ENCODE measurements at places on chromosomes 4 and X.

- DNase-seq, result no peak
Observed at GRCh38 chr4:169818063-169818679, 60.4 kb upstream of the HPF1 start.

DNA sequence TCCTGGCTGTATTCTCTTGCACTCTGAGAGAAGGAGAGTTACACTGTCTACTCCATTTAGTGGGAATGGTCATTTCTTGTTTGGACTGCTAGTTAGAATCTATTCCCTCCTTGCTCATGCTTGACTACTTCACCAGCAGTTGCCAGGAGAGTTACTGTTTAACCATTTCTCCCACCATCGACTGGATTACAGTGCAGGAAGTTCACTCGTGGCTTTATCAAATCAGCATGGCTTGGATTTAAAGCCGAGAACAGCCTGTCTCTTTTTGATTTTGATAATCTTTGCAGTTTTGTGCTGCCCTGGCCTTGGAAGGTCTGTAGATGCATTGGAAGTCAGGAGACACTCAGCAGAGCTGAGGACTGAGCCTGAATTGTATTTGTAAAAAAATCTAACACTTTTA lies 3.2 kb downstream of the GBA3 start:
- no peak for DNase-seq

DNA sequence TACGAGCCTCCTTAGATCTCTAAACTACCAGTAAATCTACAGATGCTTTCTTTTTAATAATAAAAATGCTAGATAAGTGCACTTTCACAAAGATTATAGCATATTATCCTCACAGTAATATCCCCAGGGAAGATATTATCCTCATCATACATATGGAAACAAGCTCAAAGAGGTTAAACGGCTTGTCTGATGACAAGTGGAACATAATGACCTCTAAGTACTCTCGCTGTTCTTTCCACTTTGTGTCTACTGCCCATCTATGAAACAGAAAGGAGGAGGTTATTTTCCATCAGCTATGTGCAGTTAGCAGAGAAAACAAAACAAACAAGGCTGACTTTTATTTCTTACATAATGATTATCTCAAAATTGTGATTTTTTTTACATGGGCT lies 42.8 kb upstream of the PRDM8 start:
- no peak for DNase-seq

GRCh38 chr4:6469144-6469543 lies 3.3 kb downstream of the PPP2R2C start:
- DNase-seq, result no peak

DNA sequence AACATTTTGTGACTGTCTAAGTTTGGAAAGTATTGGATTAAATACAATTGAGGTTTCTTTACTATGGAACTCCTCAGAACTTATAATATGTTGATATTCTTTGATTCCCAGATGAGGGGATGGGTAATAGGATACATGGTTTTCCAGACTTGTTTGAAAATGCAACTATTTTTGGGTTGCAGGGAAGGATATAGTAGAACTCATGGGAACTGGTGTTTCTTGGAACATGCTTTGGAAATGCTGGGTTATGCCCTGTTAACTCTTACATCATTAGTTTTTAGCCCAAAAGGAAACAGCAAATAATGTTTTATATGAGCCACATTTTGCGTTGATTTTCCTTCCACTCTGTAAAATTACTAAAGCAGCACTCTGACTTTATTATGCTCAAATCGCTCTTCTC lies 41.9 kb downstream of the HPF1 start:
- DNase-seq, result no peak

DNA sequence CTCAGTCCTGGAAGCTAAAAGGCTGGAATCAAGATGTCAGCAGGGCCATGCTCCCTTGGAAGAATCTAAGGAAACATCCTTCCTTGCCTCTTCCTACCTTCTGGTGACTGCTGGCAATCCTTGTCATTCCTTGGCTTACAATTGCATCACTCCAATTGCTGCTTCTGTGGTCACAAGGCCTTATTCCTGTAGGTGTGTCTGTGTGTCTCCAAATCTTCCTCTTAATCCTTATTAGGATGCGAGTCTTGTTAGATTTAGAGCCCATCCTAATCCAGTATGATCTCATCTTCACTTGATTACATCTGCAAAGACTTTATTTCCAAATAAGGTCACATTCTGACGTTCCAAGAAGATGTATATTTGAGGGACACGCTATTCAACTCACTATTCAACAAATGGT lies 52.2 kb downstream of the SMIM20 start:
- DNase-seq, result no peak

- no peak for DNase-seq
Observed at GRCh38 chrX:14095702-14096101, 66.0 kb upstream of the GEMIN8 start.

- no peak for DNase-seq
Observed at GRCh38 chr4:47465004-47465403, 1.5 kb upstream of the COMMD8 start.

DNA sequence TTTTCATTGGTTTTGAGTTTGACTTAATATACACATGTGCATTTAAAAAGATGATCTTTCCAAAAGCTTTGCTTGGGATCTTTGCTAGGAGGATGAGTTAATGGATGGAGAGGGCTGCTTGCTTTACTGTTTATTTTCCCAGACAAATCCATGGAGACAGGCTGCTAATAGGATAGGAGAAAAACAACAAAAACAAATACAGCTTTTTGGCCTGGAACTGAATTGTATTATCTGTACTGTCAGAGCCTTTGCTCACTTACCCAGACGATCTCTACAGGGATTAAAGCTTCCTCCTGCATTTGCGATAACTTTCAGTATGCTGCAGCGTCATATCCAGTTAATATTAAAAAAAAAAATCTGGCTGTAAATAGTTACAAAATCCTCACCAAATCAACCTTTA lies 190.8 kb upstream of the NUDT6 start:
- DNase-seq, result no peak

DNA sequence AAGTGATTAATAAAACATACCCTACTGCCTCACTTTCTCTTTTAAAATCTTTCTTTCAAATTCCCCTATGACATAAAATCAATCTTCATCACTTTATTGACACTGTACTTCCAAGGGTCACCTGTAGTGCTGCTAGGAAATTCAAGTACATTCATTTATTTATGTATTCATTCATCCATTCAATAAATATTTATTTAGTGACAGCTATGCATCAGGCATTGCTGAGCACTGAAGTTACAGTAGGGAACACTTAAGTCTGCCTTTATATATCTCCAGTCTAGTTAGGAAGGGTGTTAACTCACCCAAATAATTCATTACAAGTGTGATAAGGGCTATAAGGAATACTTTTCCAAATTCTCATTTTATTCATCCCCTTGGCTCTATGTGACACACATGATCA lies 2.3 kb downstream of the SYTL5 start:
- DNase-seq, result no peak

DNA sequence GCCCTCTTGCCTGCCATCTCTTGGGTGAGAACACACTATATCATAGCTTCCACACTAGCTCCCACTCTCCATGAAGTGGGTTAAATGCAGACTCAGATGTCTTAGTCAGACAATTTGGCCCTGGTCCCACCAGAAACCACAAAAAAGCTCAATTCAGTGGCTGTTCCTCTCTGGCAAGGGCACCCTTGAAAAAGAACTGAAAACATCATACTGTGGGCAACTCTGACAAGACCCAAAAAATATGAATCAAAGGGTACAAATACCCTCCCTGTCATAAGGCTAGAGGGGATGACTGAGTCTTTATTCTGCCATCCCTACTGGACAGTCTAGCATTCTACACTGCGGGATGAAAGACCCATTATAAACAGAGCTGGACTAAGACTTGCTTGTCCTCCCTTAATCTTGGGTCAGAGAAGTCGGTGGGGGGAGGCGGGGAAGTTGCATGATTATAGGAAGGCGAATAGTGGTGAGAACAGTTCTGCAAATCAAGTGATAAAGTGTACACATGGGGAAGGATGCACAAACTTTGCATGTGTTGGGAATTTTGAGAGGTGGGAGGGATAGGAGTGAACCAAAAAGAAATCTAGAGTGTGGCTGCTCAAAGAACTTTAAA lies 172.1 kb downstream of the OPHN1 start:
- no peak for DNase-seq

- DNase-seq, result no peak
Observed at GRCh38 chrX:43581167-43581566, 74.9 kb upstream of the MAOA start.

All from activated CD8-positive, alpha-beta memory T cell treated with anti-CD3 and anti-CD28 coated beads for 1 hour (primary cell).